ENCODE measurements at places on chromosomes 7 and 10. TPM values are rescaled to one million over a fixed set of nuclear protein-coding genes. Genes with fewer than 3 reads are reported as not detected.

DNA sequence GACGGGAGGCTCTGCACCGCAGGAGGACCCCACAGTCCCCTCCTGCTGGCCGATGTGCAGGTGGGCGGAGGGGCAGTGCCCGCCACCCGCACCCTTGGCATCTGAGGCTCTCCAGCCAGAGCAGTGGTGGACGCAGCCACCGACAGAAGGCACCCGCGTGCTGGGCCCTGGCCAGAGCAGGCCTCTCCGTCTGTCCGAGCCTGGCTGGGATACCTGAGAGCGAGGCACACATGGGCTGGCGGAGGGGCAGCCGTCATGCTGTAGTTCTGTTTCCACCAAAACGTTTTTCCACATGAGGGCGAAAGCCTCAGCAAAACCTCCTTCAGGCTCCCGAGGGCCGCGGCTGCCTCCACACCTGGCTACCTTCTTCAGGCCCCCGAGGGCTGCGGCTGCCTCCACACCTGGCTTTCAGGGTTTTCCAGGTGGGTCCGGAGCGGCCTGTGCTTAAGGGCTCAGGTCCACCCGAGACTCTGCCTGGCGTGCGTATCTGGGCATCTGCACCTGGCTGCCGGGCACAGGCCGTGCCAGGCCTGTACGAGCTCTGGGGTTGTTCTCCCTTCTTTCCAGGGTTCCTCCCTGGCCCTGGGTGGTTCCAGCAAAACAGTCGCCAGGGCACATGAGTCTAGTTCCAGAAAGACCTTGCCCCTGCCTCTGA, 115.5 kb downstream of the INPP5A start:
- DNase-seq, result no peak

DNA sequence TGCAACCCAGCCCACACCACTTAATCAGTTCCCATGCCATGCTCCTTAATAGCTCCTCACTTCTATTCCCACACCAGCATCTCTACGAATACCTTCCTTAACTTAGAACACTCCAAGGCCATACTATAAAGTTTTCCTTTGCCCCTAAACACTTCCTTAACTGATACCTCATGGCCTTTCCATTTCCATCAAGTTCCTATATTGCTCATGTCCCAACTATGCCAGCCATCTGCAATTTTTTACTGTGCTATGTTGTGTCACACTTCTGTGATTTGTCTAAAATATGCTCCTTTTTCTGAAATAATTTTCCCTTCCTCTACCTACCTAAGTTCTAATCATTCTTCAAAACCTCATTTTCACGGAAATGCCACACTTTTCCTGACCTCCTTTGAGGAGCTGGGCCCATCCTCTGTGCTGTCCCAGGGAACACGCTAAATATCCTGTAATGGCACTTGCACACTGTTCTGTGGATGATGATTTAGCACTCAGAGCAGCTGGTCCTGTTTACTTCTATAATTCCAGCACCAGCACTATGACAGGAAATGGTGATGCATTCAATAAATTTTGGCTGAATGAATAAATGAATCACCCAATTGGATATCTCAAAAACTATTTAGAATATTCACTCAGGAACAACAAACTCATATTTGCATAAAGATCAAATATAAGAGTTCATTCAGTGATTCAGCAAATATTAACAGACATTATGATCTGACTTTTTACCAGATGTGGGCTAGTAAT, 266.5 kb upstream of the HGF start:
- peak; percentile 87 for DNase-seq

GRCh38 chr7:34421526-34421925, 236.5 kb upstream of the NPSR1 start:
- DNase-seq, result no peak

DNA sequence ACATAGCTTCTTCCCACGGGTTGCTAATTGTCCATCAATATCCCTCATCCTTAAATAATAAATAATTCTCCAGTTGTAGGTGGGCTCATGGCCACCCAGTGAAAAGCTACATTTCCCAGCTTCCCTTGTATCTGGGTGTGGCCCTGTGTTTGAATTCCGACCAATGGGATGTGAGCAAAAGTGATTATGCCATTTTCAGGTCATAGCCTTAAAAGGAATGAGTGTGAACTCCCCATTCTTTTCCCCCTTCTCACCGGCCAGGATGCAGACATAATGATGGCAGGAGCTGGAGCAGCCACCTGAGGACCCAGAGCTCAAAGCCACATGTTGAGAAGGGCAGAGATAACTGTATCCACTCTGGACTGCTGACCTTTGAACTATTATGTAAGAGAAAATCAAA, 30.3 kb upstream of the CALU start:
- no peak for DNase-seq

GRCh38 chr7:114148779-114149178, 230.0 kb upstream of the PPP1R3A start:
- no peak for DNase-seq

DNA sequence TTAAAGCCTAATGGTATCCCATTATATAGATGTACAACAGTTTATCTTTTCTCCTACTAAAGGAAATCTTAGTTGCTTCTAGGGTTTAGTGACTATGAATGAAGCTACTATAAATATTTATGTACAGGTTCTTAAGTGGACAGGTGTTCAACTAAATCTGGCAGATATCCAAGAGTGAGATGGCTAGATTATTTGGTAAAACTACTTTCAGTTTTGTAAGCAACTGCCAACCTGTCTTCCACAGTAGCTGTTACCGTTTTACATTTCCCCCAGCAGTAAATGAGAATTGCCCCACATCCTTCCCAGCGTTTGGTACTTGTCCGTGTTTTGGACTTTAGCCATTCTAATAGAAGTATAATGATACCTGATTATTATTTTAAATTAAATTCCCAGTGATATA, 144.9 kb upstream of the MAGI2 start:
- DNase-seq, result no peak

GRCh38 chr7:143374561-143374960, 6.6 kb upstream of the ZYX start:
- no peak for DNase-seq

DNA sequence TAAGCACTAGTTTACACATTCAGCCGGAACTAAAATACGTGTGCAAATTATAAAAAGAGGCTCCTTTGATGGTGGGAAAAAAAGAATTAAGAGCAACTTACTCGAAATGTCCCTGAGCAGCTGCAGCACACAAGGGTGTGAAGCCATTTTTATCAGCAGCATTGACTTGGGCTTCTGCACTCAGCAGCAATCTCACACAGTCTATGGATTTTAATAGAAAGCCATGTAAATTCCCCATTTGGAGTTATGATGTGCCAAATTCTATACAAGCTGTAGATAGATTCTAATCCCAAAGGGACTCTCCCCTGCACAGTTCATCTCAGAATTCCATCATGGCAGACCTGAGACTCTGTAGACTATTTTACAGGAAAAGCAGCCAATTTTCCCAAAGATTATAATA, 90.5 kb downstream of the CTTNBP2 start:
- no peak for DNase-seq

DNA sequence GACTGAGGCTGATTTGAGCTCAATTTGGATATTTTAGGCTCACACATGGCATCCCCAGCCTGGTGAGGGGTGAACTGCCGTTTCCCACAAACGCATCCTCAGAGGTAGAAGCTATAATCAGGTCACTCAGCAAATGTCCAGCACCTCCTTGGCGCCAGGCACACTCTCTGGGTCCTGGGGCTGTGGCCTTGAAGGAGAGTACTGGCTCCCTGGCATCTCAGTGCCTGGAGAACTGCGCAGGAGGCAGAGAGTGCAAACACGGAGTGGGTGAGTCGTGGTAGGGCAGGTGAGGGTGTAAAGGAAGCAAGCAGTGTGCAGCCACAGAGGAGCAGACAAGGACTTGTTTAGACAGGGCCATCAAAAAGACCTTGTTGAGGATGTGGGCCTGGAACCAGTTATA, 224.0 kb upstream of the ZNF32 start:
- DNase-seq, result no peak

- no peak for DNase-seq
Measured at GRCh38 chr7:1370738-1371137, 88.5 kb downstream of the MICALL2 start.

DNA sequence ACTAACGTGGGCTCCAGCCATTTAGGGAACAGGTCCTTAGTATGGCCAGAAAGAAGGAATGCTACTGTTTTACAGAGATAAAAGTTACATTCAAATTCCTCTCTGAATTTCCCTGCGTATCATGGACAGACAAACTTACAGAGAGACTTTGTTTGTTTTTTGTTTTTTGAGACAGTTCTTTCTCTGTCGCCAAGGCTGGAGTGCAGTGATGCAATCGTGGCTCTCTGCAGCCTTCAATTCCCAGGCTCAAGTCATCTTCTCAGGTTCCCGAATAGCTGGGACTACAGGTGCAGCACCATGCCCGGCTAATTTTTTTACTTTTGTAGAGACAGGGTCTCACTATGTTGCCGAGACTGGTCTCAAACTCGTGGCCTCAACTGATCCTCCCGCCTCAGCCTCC, 64.5 kb upstream of the MPP7 start:
- DNase-seq, result no peak

DNA sequence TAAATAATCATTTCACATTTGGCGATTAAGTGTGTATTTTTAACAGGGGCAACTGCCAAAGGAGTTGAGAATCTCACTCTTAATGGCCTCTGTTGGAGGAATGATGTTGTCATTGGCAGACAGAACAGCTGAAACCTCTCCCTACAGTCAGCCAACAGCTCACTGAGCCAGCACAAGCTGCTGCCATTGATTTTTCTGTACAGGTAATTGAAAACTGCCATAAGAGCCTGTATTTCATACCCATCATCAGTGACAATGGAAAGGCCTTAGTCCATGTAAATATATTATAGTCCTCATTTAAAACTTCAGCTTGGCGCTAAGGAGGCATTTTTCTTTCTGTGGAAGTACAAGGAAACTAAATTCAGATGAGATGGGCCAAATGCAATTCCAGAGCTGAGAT, 28.1 kb upstream of the PTN start:
- DNase-seq, result no peak

GRCh38 chr7:74228951-74229900, 19.4 kb downstream of the LAT2 start:
- no peak for DNase-seq

GRCh38 chr10:130403153-130404075, 267.2 kb downstream of the GLRX3 start:
- no peak for DNase-seq

- no peak for DNase-seq
Measured at GRCh38 chr10:11446864-11447263, 164.6 kb downstream of the USP6NL start.

GRCh38 chr7:28958235-28958979, at the start of gene TRIL:
Gene TRIL, minus strand, starts transcription at chr7:28958330. Its CDS starts 284 bp downstream, at chr7:28958046.
- DNase-seq, result peak; percentile 77

GRCh38 chr10:86292462-86293395, 73.9 kb downstream of the GRID1 start:
- no peak for DNase-seq

GRCh38 chr7:140033779-140034363, 28.9 kb downstream of the PARP12 start:
- DNase-seq, result peak; percentile 54

- DNase-seq, result no peak
Measured at GRCh38 chr7:6237011-6237410, 35.4 kb downstream of the CYTH3 start.

- DNase-seq, result no peak
Measured at GRCh38 chr10:129727495-129727894, 236.6 kb downstream of the EBF3 start.

- no peak for DNase-seq
Measured at GRCh38 chr7:48213226-48213625, 42.0 kb downstream of the ABCA13 start.

GRCh38 chr7:150826061-150826849, 25.7 kb downstream of the TMEM176A start:
- no peak for DNase-seq

GRCh38 chr7:24757353-24758275, at the start of gene GSDME:
Gene GSDME, minus strand, starts transcription at chr7:24757464. Its CDS starts 7,690 bp downstream, at chr7:24749774.
- peak; percentile 83 for DNase-seq

DNA sequence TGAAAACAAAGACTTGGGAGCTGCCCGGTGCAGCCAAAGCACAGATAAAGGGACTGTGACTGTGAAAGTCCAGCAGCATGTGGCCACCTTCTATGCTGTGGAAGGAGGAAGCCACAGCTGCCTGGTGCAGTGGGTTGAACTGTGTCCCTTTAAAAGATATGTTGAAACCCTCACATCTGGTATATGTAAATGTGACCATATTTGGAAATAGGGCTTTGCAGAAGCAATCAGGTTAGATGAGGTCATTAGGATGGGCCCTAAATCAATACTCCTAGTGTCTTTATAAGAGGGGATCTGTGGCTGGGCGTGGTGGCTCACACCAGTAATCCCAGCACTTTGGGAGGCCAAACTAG, 136.9 kb downstream of the GLI3 start:
- DNase-seq, result no peak

DNA sequence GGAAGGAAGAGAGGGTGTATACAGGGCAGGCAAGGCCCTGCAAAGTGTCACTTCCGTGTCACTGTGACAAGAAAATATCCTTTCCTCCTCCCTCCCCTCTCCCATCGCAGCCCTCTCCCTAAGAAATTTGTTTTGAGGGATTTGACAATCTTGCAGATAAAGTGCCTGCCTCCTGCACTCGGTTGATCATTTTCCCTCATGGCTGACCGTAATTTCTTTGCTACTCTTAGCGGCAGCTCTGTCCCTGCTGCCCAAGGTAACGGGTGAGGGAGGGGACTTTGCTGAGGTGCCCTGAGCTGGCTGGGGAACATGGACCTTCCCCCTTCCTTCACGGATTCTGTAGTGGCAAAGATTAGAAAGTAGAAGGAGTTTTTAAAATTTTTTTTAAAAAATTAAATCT, 179.1 kb downstream of the TCF7L2 start:
- DNase-seq, result no peak

DNA sequence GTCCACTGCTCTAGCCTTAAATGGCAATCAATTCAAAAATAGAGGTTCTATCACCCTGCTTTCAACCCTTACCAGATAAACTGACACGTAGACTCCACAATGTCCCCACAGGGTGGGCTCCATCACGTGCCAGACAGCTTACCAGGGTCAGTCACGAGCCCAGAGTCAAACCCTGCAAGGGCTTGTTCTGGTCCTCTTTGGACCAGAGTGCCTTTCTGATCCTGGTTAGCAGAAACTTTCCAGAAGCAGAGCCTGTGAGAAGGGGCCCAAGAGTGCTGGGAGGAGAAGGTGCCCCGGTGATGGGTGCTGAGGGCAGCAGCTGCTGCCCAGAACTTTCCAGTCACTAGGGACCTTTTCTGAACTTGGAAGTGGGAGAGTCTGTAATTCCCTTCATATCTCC, 354 bp upstream of the GIMAP5 start:
- no peak for DNase-seq

CCNY gene
- total RNA-seq, result 57.8 TPM

LRRN3 gene
- 0.43 TPM for total RNA-seq

DOCK1 gene
- total RNA-seq, result 45.6 TPM

KLF14 gene
- total RNA-seq, result not detected

VIPR2 gene
- not detected for total RNA-seq

NRAP gene
- total RNA-seq, result not detected

NPFFR1 gene
- not detected for total RNA-seq

INPP5A gene
- total RNA-seq, result 39.3 TPM

RPEL1 gene
- not detected for total RNA-seq

ARMC3 gene
- total RNA-seq, result not detected

NUTM2B gene
- not detected for total RNA-seq

SPDYE8 gene
- total RNA-seq, result not detected

MYL10 gene
- total RNA-seq, result not detected

Measured in GM23248 (cell line).